Colonic mucosa (tissue), 4 donors: ENCODE measurements at places on chromosomes 5 and 9.

DNA sequence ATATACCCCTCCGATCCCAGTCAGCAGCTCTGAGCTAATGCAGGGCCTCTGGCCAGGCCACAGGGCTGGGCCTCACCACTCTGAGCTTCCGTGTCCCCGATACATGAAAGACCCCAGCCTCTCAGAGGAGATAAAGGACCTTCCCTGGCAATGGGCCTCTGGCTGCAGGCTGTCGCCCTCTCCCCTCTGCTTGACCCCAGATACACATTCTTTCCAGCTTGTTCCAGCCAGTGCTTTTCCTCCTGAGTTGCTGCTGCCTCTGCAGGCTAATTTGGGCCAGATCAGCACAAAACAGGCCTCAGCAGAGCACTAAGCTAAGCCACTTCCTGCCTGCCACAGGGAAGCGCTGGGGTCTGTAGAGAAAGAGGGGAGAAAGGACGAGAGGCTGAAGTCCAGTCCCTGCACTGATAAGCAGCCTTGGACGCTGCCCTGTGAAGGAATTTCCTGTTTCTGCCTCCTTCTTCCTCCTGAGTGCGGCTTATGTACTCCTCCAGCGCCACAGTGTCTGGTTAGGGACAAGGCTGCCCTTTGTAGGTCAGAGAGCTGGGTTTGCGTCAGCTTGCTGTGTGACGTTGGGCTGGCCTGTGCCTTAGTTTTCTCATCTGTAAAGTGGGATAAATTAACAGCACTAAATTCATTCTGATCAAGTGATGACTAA is 73.0 kb upstream of the IL17B start:
- no peaks in the 10 kb centered on the region for H3K36me3 ChIP-seq
- peak; percentile 85 for DNase-seq
- no peak overlapping the region for H3K4me3 ChIP-seq
- H3K27me3 ChIP-seq, result no peaks in the 10 kb centered on the region
- H3K27ac ChIP-seq, result peak overlapping the region; percentile 90
- peaks cover 28% of the 10 kb centered on the region for H3K4me1 ChIP-seq

- no peak overlapping the region for H3K4me3 ChIP-seq
- no peak overlapping the region for H3K27ac ChIP-seq
- DNase-seq, result peak; percentile 48
- H3K27me3 ChIP-seq, result no peaks in the 10 kb centered on the region
- H3K36me3 ChIP-seq, result no peaks in the 10 kb centered on the region
- H3K4me1 ChIP-seq, result no peaks in the 10 kb centered on the region
Measured at GRCh38 chr5:159017786-159018185, 81.9 kb downstream of the EBF1 start.

DNA sequence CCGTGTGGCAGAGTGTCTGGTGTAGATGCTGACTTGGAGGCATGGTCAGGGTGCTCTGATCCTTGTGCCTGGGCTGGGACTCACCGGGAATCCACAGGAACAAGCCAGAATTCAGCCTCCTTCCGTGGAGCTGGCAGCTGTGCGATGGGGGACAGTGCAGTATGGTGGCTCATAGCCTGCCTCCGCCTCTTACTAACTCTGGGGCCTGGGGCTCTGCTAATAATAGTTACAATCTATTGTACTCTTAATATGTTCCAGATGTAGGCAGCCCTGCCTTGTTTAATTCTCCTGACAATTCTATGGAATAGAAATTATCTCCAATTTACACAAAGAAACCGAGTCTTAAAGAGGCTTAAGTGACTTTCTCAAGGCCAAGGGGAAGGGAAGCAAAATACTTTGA is 77.6 kb downstream of the PCDH1 start:
- H3K27ac ChIP-seq, result no peak overlapping the region
- no peaks in the 10 kb centered on the region for H3K4me1 ChIP-seq
- H3K4me3 ChIP-seq, result no peak overlapping the region
- H3K27me3 ChIP-seq, result no peaks in the 10 kb centered on the region
- DNase-seq, result no peak

- no peak overlapping the region for H3K4me3 ChIP-seq
- DNase-seq, result no peak
- no peaks in the 10 kb centered on the region for H3K36me3 ChIP-seq
- H3K27me3 ChIP-seq, result no peaks in the 10 kb centered on the region
- no peak overlapping the region for H3K27ac ChIP-seq
- no peaks in the 10 kb centered on the region for H3K4me1 ChIP-seq
Measured at GRCh38 chr5:65828022-65828896, 98.1 kb upstream of the ERBIN start.

DNA sequence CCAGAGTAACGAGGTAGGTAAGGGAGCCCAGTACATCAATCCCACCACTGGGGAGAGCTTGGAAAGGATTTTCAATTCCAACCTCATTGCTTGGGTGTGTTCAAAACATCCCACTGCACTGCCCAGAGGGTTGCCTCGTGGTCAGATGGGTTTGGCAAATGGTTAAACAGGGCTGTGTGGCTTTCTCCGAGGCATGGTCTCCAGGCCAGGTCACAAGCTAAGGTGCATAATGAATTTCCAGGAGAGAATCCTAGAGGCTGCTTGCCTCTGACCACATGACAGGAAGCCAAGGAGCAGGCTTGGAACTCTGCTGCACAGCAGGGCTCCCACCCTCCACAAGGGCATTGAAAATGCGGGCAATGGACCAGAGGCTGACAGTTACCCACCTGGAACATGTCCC is 51.6 kb downstream of the DAP start:
- H3K4me1 ChIP-seq, result peaks cover 2% of the 10 kb centered on the region
- no peak for DNase-seq
- H3K27me3 ChIP-seq, result no peaks in the 10 kb centered on the region
- no peak overlapping the region for H3K27ac ChIP-seq

- DNase-seq, result no peak
- no peak overlapping the region for H3K27ac ChIP-seq
- no peaks in the 10 kb centered on the region for H3K36me3 ChIP-seq
- H3K4me3 ChIP-seq, result no peak overlapping the region
- no peaks in the 10 kb centered on the region for H3K4me1 ChIP-seq
Measured at GRCh38 chr5:169805527-169805934, 168.5 kb downstream of the DOCK2 start.

GRCh38 chr9:98226516-98226915 is 28.9 kb downstream of the TBC1D2 start:
- no peak overlapping the region for H3K27ac ChIP-seq
- no peak overlapping the region for H3K4me3 ChIP-seq
- H3K36me3 ChIP-seq, result no peaks in the 10 kb centered on the region
- no peaks in the 10 kb centered on the region for H3K27me3 ChIP-seq
- DNase-seq, result no peak

DNA sequence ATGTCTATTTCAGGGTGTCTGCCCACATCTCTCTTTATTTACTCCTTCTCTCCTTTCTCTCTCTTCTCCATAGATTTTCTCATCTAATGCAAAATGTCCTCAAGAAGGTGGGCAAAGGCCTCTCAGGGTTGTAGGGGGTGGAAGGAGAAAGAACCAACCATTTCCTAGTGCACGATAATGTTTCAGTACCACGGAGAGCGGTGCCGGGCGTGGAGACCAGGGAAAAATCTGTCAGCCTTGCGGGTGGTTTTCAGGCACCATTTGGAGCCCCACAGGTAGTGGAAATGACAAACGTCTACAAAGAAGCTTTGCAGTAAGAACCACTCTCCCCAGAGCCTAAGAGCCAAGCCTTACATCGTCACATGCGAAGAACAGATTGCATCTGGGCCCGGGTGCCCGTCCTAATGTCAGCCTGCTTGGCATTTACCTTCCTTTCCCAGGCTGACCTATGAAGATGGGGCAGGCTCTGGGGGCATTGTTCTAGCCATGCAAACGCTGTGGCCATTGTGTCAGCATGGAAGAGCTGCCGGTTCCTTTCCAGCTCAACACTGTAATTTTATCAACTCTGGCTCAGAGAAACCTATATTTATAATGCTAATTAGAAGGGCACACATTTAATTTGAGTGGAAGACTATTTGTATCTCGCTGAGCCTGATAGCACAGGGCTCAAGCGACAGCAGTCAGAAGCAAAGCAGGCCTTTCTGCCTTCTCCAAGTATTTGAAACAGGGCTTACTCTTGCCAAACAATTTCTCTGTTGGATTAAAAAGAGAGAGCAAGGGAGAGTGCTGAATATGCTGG is 430.1 kb upstream of the WWC1 start:
- no peak overlapping the region for H3K4me3 ChIP-seq
- H3K27me3 ChIP-seq, result no peaks in the 10 kb centered on the region
- DNase-seq, result no peak
- H3K4me1 ChIP-seq, result no peaks in the 10 kb centered on the region
- H3K27ac ChIP-seq, result no peak overlapping the region

DNA sequence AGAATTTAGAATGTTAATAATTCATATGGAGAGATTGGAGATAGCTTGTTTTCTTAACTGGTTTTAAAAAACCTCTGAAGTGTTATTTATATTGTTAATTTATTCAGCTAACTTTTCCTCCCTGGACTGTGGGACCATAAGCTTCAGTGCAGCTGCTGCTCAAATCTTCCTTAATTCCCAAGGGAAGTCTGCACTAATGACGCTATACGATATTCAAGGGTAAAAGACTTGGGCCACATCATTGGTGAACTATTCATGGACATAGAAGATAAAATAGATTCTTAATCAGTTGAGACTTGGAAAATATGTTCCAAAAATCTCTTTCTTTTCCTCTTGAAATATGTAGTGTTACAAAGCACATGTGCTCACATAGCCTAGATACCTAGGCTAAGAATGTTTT is 31.1 kb upstream of the GAS1 start:
- H3K4me3 ChIP-seq, result no peak overlapping the region
- H3K27ac ChIP-seq, result no peak overlapping the region
- H3K36me3 ChIP-seq, result no peaks in the 10 kb centered on the region
- H3K27me3 ChIP-seq, result no peaks in the 10 kb centered on the region

GRCh38 chr5:31232273-31232888 is 38.9 kb downstream of the CDH6 start:
- peak; percentile 22 for DNase-seq
- no peak overlapping the region for H3K4me3 ChIP-seq
- H3K27ac ChIP-seq, result no peak overlapping the region
- no peaks in the 10 kb centered on the region for H3K4me1 ChIP-seq

DNA sequence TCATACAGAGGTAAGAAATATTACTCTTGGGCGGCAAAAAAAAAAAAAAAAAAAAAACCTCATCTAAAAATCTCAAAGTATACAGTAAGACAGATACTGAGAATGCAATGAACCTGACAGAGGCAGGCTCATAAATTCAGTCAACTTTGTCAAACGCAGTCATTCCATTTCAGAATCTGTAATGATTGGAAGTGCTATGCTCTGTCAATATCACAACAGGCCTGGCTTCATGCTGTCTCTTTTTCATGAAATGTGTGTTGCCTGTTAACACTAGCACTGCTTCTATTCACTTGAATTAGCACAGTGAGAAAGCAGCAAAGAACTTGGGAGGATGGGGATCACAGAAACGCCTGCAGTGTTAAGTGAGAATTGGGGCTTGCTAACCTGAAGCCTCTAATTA is 200.3 kb upstream of the EFNA5 start:
- no peaks in the 10 kb centered on the region for H3K36me3 ChIP-seq
- no peaks in the 10 kb centered on the region for H3K27me3 ChIP-seq
- no peak overlapping the region for H3K27ac ChIP-seq

DNA sequence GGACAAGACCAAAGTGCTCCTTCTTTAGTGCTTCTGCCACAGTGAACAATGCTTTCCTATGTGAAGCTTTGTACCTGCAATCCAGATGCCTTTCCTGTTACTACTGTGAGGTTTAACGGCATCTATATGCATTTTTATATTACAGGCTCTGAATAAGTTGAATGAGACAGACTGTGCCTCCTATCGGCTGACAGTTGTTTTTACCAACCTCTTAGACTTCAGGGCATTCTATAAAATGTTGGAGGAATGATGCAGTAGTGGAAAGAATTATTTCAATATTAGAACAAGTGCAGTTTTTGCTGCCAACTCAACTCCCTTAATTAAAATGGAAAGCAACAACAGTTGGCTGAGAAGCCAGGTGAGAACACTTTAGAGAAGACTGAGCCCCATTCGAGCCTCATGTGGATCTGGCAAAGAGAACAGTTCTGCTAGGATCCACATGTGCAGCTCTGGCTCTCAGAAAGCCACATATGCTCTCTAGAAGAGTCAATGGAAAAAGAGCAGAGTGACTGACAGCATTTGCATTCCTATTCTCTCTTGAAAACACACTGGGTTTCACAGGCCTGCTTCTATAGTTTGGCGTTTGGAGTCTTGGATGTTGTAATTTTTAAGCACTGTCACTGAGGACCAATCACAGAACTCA is 147.5 kb downstream of the LURAP1L start:
- H3K27me3 ChIP-seq, result no peaks in the 10 kb centered on the region
- no peaks in the 10 kb centered on the region for H3K4me1 ChIP-seq
- H3K36me3 ChIP-seq, result no peaks in the 10 kb centered on the region
- no peak for DNase-seq
- H3K27ac ChIP-seq, result no peak overlapping the region

DNA sequence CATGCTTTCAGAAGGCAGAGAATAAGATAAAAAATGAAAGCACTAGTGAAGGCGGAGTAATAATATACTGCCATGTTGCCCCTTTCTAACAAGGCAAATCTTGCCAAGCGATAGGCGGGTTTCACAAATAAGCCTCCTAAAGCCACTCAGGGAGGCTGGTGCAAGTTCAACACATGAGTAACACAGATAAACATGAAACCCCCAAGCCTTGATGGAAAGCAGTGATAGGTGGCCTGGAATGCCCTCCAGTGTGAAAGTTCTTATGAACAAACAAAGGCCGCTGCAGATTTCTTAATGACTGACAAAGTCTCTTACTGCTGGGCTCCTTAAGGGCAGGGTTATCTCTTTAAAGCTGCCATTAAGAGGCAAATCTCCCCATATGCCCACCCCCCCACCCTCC is 154.7 kb downstream of the ZDHHC21 start:
- DNase-seq, result no peak
- H3K4me3 ChIP-seq, result no peak overlapping the region
- H3K27me3 ChIP-seq, result no peaks in the 10 kb centered on the region
- no peak overlapping the region for H3K27ac ChIP-seq

DNA sequence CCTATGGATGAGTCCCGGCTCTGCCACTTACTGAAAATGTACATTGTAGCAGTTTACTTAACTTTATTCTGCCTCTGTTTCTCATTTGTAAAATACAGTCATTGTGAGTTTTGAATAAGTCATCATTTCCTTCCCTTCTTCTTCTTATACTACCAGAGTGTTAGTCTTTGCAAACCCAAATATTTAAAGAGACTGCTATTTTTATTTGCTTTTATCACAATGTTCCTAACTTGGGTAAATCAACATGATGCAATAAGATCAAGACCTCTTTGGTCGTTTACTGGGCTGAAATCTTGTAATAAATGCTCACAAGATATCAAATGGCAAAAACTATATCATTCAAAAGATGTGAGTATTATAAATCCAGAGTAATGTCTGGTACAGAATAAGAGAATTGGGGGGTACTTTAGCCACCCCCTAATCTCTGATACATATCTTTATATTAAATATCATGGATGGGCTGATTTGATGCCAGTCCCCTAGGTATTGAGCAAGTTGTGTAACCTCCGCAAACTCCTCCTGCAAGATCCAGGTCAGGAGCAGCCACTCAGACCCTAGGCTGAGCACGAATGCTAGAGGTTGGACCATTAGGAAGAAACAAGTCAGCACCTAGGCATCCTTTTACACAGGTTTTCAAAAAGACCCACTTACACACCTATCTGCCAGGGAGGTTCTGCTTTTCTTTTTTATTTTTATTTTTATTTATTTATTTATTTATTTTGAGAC is 13.3 kb upstream of the GLDC start:
- H3K36me3 ChIP-seq, result no peaks in the 10 kb centered on the region

GRCh38 chr9:18060269-18060934 is 413.6 kb upstream of the ADAMTSL1 start:
- H3K27ac ChIP-seq, result peak overlapping the region; percentile 60
- no peak overlapping the region for H3K4me3 ChIP-seq
- DNase-seq, result no peak
- H3K27me3 ChIP-seq, result no peaks in the 10 kb centered on the region

- peak; percentile 60 for DNase-seq
- no peaks in the 10 kb centered on the region for H3K4me1 ChIP-seq
- no peaks in the 10 kb centered on the region for H3K36me3 ChIP-seq
- H3K27ac ChIP-seq, result no peak overlapping the region
- no peak overlapping the region for H3K4me3 ChIP-seq
Measured at GRCh38 chr5:54905942-54906537, 79.4 kb downstream of the ESM1 start.
